ENCODE measurements at places on chromosomes 2 and 18.

DNA sequence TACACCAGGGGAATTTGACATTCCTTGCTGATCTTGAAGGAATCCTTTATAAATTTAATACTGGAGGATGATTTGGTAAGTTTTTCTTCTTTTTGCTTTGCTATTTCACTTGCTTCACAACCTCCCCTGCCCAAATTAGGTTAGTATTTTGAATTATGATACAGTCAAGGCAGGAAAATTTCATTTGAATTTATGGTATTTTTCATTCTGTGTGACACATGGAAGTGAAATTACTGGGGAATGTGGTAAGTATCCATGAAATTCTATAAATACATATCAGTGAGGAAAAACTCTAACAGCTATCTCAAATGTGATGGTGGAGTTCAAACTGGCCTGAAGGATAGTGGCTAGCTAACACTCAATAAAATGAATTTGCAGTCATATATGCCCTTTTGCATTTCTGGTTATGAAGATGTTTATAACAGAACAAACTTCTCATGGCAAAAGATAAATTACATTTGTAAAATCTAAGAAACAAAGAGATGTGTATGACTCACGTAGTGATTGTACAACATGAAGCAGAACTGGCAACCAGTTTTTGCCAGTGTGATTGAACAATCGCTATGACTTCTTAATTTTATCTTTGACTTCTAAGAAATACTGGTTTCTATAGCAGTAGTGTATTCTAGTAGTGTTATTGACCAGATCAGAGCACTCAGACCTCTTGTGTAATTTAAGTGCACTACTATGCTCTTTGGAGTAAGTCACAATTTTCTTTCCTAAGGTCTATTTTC, 152.6 kb downstream of the IKZF2 start:
- DNase-seq, result no peak

- no peak for DNase-seq
These were observed 31.9 kb downstream of the BMP10 start for GRCh38 chr2:68839260-68839833.

DNA sequence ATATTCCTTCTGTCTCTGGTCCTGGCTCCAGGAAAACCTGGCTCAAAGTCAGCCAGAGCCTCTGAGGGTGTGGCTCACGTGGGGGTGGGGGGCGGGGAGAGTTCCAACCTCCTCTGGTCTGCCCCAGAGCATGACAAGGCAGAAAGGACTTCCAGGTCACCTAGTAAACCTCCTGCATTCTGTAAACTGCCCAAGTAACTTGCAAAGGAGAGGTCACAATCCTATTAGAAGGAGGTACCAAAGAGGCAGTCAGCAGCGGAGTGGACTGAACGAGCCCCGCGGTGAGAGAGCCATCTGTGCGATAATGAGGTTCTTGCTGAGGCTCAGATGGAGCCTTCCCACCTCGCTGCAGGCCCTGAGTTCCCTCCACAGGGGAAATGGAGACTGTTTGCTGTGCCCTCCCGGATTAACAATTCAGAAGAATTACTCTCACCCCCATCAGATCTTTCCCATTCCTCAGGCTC, 58.9 kb upstream of the GATA6 start:
- DNase-seq, result no peak

- DNase-seq, result no peak
These were observed 5.9 kb downstream of the WIPF1 start for GRCh38 chr2:174591740-174592139.

DNA sequence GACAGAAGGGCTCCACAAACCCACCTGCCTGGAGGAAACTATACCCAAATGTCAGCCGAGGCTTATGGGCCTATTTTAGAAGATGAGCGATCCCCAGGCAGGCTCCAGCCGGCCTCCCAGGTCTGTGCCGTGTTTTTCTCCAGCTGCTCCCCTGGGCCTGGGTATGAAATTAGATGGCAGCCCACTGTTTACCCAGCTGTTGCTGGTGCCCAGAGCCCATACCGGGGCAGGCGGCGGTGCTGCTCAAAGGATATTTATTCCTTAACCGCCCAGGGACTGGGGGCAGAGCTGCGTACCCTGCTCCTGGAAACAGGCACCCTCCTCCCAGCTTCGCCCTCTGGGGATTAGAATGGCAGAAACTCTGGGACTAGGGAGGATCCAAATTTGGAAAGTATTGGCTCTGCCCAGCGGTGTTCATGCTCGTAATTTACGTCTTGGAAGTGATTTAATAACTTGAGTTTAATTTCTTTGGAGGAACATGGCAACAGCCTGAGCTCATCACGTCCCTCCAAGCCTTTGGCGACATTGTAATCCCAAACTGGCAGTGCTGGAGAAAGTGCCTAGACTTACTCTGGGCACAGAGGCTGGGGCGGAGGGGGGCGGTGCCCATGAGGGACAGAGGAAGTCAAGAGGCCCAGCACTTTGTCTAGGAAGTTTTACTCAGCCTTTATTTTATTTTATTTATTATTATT, 199.2 kb downstream of the KLHL29 start:
- no peak for DNase-seq

GRCh38 chr2:112916145-112916571, 5.2 kb downstream of the IL37 start:
- DNase-seq, result no peak

- DNase-seq, result no peak
These were observed 14.2 kb downstream of the SCN9A start for GRCh38 chr2:166361351-166362153.

Data from activated CD4-positive, alpha-beta T cell treated with anti-CD3 and anti-CD28 coated beads for 1 hour (primary cell).